Stimulated activated CD4-positive, alpha-beta T cell treated with anti-CD3 and anti-CD28 coated beads, Interleukin-1b, Interleukin-23, amount 100 ng/mL, for 1 hour (primary cell): ENCODE measurements at places on chromosomes 11 and 22.

DNA sequence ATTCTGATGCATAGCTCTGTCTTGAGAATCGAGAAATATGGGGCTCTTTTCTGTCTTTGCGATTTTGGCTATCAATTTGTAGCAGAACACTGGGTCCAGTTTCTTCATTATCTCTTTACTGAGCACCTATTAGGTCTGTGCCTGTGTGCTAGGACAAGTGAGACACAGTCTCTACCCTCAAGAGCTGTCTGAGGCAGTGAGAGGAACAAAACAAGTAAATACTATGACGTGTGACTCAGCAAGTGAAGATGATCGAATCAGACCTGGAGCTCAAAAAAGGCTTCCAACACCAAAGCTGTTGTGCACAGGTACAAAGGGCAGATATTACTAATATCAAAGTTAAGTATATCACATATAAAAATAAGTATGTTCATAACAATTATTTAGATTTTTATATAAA lies 52.4 kb downstream of the LGR4 start:
- DNase-seq: no peak

GRCh38 chr11:27218421-27219038 lies 144.5 kb downstream of the CCDC34 start:
- no peak for DNase-seq

DNA sequence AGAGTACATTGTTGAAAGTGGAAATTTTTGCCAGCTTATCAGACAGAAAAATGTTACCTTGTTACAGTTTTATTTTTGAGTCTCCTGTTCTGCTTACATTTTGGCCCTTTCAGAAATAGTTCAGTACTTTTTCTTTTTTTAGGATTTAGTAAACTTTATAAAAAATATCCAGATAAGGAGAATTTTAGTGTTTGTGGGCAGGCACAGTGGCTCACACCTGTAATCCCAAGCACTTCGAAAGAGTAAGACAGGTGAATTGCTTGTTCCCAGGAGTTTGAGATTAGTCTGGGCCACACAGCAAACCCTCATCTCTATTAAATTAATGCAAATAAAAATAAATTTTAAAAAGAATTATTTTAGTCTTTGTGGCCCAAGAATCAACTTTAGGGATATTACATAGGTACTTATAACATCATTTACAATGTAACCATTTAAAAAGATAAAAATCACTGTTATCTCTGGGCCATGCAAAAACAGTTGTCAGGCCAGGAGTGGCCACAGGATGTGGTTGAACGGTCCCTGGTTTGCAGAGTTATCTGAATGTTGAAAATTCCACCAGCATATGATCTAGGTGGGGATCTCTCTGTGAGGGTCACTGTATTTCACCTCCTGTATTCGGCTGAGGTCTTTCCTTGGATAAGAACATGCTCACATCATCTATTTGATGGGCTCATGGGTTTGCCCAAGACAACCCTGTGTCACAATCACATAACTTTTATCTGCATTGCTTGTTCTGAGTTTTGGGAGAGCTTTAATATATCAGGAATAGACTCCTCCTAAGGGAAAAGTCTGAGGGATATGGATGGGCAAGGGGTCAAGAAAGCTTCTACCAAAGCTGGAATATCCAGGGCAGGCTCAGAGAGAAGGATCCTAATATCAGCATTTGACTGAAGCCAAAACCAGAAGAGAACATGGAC lies 91.5 kb downstream of the GGTLC2 start:
- DNase-seq: no peak

GRCh38 chr11:4547416-4547815 lies 2.4 kb downstream of the OR52M1 start:
- DNase-seq: no peak

DNA sequence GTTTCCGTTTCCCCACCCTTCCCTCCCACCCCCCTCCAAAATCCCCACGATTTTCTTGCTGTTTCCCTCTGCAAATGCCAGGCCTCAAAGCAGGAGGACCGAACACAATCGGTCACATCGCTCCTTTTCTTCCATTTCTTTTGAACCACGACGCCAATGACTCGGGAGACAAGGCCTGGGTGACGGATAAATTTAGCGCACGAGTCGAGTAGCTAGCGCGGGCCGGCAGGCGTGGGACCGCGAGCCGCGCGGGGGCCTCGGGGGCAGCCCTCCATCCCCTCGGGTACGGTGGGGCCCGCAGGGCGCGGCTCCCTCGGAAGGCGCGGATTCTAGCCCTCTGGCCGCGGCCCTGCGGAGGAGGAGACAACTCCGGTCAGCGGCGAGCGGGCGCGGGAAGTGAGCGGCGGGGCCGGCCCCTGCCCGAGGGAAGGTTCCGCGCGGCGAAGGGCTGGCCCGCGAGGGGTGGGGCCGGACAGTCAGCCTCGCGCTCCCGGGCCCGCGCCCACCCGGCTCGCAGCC lies 414 bp downstream of the JOSD1 start:
- DNase-seq: no peak

GRCh38 chr11:45935349-45936064 lies 13.1 kb downstream of the LARGE2 start:
- no peak for DNase-seq

DNA sequence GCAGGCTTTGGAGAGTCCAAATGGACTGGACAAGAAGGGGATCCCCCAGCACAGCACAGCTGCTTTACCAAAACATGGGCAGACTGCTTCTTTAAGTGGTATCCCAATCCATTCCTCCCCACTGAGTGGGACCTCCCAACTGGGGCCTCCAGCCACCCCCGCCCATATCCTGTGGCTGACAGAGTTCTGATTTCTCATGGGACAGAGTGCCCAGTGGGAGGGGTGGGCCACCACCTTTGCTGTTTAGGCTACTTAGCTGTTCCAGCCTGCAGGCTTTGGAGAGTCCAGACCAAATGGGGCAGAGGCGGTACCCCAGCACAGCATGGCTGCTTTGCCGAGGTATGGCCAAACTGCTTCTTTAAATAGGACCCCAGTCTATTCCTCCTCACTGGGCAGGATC lies 26.9 kb upstream of the DEUP1 start:
- no peak for DNase-seq

- DNase-seq: no peak
Measured at GRCh38 chr22:19645391-19645790, 68.9 kb upstream of the SEPTIN5 start.

DNA sequence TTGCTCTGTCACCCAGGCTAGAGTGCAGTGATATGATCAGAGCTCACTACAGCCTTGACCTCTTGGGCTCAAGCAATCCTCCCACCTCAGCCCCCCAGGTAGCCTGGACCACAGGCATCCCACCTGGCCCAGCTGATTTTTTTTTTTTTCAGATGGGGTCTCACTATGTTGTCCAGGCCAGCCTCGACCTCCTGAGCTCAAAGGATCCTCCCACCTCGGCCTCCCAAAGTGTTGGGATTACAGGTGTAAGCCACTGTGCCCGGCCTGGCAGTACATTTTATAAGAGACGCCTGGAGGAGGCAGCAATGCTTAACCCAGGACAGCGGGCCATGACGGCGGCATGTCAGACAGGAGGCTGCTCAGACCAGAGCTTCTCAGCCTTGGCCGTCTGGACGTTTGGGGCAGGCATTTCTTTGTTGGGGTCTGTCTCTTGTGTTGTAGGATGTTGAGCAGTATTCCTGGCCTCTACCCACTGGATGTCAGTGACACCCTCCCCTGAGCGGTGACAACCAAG lies 4.3 kb downstream of the LGALS2 start:
- DNase-seq: no peak

DNA sequence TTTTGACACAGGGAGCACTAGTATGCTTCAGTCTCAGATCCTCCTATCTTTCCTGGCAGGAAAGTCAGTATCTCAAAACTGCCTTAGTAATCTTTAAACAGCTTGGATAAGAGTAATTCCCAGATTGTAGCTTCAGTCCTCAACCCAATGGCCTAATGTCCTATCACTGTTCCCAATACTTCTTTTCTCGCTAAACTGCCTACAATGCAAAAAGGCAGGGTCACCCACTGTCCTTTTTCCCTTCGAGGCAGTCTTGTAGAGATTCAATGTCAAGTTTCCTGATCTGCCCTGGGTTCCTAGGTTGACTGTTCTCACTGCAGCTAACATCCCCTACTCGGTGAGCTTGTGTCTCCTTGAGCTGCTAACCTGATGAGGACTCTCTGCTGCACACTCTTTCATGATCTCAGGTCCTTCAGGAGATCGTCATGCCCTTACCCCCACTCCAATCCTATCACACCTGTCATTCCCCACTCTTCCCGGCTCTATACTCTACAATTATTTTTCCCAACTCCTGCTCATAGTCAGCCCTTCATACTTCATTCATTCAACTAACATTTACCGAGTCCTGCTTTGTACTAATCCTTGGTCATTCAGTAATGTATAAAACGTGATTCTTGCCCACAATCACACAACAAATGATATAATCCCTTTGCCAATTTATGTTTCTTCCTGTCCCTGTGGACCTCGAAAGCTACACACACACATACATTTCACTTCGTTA lies 904 bp downstream of the C2CD3 start:
- DNase-seq: no peak

- no peak for DNase-seq
Measured at GRCh38 chr11:17748761-17749721, 14.5 kb downstream of the KCNC1 start.

DNA sequence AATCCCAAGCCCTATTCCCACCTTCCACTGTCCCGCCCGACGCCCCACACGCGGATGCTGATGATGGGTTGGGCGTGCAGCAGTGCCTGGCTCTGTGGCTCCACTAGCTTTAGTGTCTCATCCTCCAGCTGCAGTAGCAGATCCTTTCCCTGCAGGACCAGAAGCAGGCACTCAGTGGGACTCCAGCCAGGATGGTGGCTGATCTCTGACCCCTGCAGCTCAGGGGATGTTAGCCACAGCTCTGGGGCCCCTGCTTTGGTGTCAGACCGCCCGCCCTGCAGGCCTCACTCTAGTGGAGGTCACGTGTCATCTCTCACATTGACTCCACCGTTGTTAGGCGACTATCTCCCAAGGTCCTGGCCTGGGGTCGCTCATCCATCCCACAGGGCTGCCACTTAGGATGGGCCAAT lies 11.8 kb downstream of the SMPD1 start:
- no peak for DNase-seq

DNA sequence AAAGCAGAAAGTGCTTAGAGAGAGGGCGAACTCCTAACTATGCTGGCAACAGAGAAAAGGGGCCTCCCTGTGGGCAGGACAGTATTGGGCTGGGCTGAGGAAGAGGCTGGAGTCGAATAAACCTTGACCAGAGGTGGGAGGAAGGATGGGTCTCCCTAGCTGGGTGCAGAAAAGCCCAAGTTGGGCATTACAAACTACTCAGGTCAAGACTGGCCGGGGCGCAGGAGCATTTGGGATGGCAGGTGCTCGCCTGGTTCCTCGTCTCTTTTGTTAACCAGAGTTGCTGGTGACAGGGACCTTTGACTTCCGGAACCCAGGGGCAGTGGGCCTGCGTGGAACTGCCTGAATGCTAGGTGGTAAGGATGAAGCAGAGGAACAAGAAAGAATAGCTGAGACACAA lies 80.3 kb upstream of the SHISAL1 start:
- DNase-seq: no peak

- DNase-seq: no peak
Measured at GRCh38 chr11:124068601-124069110, 27.5 kb upstream of the OR10G7 start.

- DNase-seq: no peak
Measured at GRCh38 chr11:110130642-110131238, 37.5 kb downstream of the ZC3H12C start.

GRCh38 chr11:118236170-118236569 lies 11.4 kb upstream of the JAML start:
- no peak for DNase-seq

DNA sequence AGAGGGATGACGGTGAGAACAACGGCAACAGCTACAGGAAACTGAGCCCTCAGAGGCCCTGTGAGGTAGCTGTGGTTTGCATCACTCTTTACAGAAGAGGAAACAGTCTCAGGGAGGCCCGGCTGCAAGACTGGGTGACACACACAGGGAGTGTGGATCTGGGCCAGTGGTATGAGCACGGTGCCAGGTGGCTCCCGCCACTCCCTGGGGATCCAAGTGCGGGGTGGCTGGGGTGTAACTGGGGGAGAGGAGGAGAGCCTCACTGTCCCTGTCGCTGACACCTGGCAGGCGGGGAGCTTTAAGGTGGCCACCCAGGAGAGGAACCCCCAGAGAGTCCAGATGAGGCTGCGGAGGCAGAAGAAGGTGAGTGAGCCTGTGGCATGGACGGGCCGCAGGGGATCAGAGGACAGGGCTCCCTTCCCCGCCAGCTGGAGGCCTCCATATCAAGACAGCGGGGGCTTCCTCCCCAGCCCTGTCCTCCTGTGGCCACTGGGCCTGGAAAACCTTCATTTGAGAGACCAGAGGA lies 5.6 kb downstream of the RGL4 start:
- peak; percentile 40 for DNase-seq

- DNase-seq: no peak
Measured at GRCh38 chr11:2858995-2859698, 26.4 kb downstream of the CDKN1C start.

GRCh38 chr11:130819625-130820024 lies 96.7 kb downstream of the SNX19 start:
- DNase-seq: no peak

GRCh38 chr22:26482161-26482560 lies 1.4 kb downstream of the HPS4 start:
- DNase-seq: no peak

- DNase-seq: no peak
Measured at GRCh38 chr22:42179616-42180015, 49.0 kb upstream of the CYP2D6 start.

DNA sequence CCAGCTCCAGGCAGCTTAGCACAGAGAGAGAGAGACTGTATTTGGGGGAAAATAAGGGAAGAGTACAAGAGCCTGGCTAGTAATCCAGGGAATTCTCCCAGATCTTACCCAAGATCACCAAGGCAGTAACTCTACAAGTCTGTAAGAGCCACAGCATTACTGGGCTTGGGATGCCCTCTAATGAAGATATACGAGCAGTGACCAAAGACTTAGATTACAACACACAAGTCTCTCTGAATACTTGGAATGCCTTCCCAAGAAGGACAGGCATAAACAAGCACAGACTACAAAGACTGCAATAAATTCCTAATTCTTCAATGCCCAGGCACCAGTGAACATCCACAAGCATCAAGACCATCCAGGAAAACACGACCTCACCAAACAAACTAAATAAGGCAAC lies 17.7 kb downstream of the DNAJC24 start:
- DNase-seq: no peak

DNA sequence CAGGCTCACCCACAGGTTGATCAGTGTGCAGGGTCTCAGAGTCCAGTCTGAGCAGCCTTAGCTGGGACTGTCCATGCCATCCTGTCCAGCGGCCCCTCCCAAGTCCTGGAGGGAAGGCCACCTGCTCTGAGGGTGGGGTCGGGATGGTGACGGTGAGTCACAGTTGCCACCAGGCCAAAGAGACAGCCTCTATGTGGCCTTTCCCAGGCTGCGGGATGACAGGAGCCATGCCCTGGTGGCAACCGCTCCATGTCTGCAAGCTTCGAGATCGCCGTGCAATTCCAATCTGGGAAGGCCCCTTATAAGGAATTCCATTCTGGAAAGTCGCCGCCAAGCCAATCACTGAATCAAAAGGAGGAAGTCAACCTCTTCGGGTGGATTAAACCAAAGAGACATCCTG lies 47.5 kb downstream of the RTL6 start:
- no peak for DNase-seq

- no peak for DNase-seq
Measured at GRCh38 chr22:42154293-42155052, 23.9 kb upstream of the CYP2D6 start.
